ENCODE measurements at places on chromosomes 6 and 20.

GRCh38 chr20:914727-915498 is 1.2 kb downstream of the ANGPT4 start:
- DNase-seq: no peak

DNA sequence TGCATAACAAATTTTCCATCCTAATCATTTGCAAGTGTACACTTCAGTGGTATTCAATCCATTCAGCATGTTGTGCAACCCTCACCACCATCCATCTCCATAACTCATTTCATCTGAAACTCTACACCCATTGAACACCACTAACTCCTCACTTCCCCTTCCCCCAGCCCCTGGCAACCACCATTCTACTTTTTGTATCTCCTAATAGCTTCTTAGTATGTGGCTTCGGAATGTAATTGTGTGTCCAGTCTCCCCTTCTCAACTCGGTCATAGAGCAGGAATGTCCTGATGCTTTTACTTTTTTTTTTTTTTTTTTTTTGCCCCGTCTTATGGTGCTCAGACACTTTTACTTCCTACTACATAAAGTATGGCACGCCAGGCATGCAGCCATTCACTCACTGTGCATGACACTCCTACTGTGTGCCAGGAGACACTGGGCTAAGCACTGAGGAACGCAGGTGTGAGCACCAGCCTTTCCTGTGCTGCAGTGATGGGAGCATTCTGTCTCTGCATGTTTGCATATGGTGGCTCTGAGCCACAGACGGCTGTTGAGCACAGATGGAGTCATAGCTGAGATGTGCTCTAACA is 15.3 kb downstream of the HCK start:
- no peak for DNase-seq

DNA sequence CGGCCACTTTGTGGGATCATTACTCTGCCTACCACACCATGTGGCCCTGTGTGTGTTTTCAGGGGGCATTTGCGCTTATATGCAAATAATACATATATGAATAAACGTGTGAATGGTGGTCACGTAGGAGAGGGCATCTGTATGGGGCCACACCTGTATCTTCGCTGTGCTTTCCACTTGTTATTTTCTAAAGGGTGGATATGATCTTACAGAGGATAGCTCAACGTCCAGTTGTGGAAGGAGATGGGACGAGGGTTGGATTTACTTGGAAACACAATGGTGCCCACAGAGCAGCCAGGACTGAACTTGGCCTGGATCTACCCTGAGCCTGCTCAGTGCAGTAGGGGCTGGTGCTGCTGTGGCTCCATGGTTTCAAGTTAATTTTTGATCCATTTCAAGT is 93.3 kb downstream of the YTHDF1 start:
- no peak for DNase-seq

GRCh38 chr6:46815130-46815529 is 21.9 kb downstream of the MEP1A start:
- DNase-seq: no peak

- DNase-seq: no peak
Observed at GRCh38 chr20:47231382-47232039, 125.0 kb downstream of the ZMYND8 start.

GRCh38 chr6:108902382-108902792 is 54.2 kb downstream of the ARMC2 start:
- DNase-seq: no peak

GRCh38 chr6:21527731-21528130 is 65.8 kb upstream of the SOX4 start:
- DNase-seq: no peak

DNA sequence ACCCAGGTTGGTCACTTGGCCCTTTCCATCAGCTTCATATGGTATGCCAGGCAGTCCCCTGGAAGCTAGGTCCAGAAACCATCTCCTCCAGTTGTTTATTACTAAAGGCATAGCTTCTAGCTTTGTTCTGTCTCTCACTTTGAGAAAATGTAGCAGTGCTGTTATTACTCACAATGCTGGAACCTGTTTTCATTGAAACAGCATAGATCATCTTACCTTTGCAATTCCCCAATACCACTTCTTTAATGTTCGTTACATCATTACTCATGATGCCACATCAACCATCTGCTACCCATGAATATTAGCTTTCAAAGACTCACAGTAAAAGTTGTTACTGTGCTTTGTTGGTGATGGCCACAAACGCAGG is 88.3 kb downstream of the ADAT2 start:
- no peak for DNase-seq

DNA sequence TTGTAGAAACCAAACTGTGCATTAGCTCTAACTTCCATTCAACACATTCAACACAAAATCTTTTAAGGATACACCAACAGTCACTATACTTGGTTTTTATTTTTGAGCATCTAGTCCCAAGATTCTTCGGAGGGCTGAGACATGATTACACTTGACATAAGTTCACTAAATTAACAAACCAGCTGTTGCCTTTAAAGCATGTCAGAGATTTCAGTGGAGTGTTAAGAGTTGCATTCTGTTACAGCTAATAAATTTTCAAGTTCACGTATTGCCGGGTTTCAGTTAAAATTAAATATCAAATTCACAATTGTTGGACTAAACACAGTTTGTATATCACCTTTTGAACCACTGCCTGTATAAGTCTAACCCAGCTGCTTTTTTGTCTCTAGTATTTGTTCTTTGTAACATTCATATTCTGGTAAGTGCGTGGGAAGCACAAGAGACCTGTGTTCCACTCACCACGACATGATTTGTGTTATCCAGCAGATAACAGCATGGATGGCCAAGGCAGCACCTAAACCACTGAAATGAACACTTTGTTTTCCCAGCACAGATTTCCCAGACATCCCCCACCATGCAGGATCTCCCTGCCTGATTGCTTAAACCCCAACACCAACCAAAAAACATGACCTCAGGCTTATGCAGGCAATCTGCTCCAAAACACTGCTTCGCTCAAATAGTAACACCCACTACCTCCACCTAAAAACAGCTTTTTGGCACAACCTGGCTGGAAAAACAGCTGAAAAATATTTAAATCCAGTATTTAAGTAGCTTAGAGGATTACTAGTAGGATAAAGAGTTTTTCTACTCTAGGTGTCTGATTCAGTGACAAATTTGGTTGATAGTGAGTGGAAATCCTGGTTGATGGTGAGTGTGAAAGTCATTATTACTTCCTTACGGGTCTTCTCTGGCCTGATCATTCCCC is 286.5 kb upstream of the NT5E start:
- DNase-seq: no peak

GRCh38 chr20:34754611-34755010 is 50.5 kb downstream of the TP53INP2 start:
- DNase-seq: no peak

DNA sequence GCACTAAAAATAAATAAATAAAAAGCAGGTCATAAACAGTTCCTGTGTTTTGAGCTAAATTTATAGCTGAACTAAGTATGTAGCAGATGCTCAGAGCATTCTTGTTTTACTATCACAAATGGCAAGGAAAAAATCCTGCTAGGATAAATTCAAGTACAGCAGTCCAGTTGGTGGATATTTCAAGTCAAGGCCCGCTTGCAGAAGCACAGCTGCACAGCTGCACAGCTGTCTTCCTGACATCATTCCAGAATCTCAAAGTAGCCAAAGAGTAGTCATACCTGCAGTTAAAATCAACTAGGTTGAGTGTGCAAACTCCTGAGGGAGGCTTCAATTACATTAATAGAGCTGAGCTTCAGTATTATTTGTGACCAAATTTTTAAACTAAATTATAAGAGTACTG is 297.7 kb upstream of the MANEA start:
- DNase-seq: no peak

GRCh38 chr20:555976-556385 is 12.4 kb upstream of the CSNK2A1 start:
- no peak for DNase-seq

GRCh38 chr6:7671581-7671980 is 54.3 kb upstream of the BMP6 start:
- DNase-seq: no peak

DNA sequence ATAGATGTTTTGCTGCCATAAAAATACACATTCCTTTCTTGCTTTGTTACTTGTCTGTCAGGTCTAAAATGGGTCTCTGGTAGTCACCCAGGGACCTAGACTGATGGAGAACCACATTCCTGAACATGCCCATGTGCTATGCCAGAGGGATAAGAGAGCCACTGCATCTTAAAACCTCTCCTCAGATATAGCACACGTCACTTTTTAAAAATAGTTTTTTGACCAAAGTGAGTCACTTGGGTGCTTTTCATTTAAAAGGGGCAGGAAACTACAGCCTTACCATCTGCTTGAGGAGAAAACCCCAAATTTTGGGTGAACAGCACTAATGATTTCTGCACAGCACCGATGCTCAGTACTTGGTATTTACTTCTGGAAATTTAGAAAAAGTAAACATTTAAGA is 197.8 kb downstream of the OGFRL1 start:
- no peak for DNase-seq

GRCh38 chr6:40440053-40440452 is 147.1 kb downstream of the LRFN2 start:
- DNase-seq: no peak

- no peak for DNase-seq
Observed at GRCh38 chr6:123940551-123940950, 136.9 kb downstream of the NKAIN2 start.

GRCh38 chr6:134061440-134061839 is 9.0 kb upstream of the SLC2A12 start:
- no peak for DNase-seq

DNA sequence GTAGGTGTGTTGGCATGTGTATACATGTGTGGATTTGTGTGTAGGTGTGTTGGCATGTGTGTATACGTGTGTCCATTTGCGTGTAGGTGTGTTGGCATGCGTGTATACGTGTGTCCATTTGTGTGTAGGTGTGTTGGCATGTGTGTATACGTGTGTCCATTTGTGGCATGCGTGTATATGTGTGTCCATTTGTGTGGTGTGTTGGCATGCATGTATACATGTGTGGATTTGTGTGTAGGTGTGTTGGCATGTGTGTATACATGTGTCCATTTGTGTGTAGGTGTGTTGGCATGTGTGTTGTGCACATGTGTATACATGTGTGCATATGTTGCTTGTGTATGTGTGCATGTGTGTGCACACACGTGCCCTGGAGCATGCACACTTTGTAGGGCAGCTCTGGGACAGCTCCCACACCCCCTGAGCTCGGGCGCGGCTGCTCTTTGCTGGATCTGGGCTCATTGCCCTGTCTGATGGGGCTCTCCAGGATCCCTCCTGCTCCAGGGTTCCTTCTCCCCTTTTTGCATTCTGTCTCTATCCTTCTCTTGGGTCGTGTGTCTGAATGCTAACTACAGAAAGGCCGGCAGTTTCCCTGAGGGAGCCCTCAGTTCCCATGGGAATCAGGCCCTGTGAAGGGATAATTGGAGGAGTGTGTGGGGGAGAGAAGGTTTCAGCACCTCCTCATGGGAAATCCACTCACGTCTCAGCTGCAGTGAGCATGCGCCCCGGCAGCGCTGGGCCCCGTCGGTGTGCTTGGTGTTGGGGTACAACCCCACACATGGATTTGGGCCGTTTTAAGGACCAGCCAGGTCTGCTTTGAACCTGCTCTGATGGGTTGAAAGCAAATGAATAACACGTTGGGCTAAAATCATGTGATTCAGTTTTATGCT is 102.0 kb downstream of the ERMARD start:
- DNase-seq: no peak

- DNase-seq: no peak
Observed at GRCh38 chr6:55826941-55827340, 48.4 kb downstream of the BMP5 start.

- no peak for DNase-seq
Observed at GRCh38 chr20:17722493-17723300, 22.9 kb downstream of the BANF2 start.

- no peak for DNase-seq
Observed at GRCh38 chr6:30963641-30964040, 19.9 kb upstream of the MUC21 start.

- DNase-seq: no peak
Observed at GRCh38 chr6:82554666-82555065, 191.0 kb downstream of the TPBG start.

GRCh38 chr20:19928328-19929011 is 88.7 kb upstream of the NAA20 start:
- no peak for DNase-seq

DNA sequence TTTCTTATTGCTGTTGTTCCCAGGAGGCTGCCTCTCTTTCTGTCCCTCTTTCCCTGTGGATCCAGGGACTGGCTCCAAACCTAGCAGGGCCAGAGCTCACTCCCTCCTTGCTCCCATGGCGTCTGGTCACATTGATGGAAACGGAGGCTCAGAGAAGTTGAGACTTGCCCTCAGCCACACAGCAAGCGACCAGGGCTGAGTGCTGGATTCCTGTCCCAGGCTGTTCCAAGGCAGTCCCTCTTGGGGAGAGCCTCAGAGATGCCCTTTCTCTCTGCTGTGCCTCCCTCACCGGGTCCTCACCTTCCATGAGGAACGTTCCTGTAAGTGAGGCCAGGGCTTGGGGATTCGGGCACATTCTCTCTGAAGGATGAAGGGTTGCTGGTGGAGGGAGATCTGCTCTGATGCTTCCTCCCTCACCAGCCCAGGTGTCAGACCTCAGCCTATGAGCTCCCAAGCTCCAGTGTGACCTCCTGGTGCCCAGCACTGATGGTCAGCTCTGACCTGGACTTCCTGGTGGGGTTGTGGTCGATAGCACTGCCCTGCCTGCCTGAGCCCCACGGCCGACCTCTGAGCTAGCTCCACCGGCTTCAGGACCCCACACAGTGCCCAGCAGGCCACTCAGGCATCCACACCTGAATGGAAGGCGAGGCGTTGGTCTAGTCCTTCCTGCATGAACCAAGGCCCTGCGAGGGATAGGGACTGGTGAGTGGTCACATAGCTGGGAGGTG is 26.8 kb downstream of the SUN5 start:
- DNase-seq: no peak

- no peak for DNase-seq
Observed at GRCh38 chr6:77341058-77341986, 122.0 kb downstream of the HTR1B start.

GRCh38 chr6:52301326-52301725 is 16.8 kb upstream of the MCM3 start:
- no peak for DNase-seq

GRCh38 chr6:75460681-75461080 is 32.9 kb downstream of the FILIP1 start:
- DNase-seq: no peak

DNA sequence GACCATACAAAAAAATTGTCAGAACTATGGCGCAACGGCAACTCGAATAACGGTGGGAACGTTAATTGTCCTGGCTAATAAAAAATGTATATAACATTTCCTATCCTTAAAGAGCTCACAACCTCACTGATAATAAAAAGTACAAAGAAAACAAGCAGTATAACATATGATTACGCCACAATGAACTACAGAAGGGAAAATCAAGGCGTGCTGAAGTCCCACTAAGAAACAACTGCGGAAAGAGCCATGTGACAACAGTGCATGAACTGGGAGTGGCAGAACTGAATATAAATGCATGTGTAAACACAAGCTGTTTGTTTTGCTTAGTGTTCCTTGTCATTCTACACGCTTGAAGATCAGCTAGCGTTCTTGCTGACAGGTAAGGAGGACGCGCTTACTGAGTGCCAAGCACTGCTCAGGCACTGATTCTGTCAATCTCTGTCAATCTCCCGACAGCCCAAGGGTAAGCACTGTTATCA is 466 bp upstream of the PSMB1 start:
- DNase-seq: peak; percentile 42

- DNase-seq: no peak
Observed at GRCh38 chr20:46286382-46286781, 21.9 kb downstream of the CDH22 start.

GRCh38 chr6:87798393-87799278 is 96.6 kb upstream of the AKIRIN2 start:
- no peak for DNase-seq

- DNase-seq: no peak
Observed at GRCh38 chr6:73710470-73710869, 14.5 kb downstream of the CD109 start.

GRCh38 chr6:18390476-18390875 is 3.3 kb downstream of the RNF144B start:
- no peak for DNase-seq
